IMR-90 (cell line): ENCODE measurements at places on chromosomes 3 and 15. TPM values are rescaled to one million over a fixed set of nuclear protein-coding genes. Genes with fewer than 3 reads are reported as not detected.

DNAH12 gene
- under 0.01 TPM in 2 replicates for total RNA-seq

ARNT2 gene
- total RNA-seq = 14.7 and 19.0 TPM in 2 replicates

MEGF11 gene
- total RNA-seq = not detected in 2 replicates

TMCO5A gene
- total RNA-seq = not detected in 2 replicates

CD96 gene
- 0.18 and 0.28 TPM in 2 replicates for total RNA-seq

SOX14 gene
- not detected in 2 replicates for total RNA-seq

CFAP100 gene
- not detected in 2 replicates for total RNA-seq

- no peaks in the 10 kb centered on the region for H3K27me3 ChIP-seq
- H3K4me1 ChIP-seq = peaks cover 4% of the 10 kb centered on the region; the same call in 1 of the 2 replicates
- H3K36me3 ChIP-seq = no peaks in the 10 kb centered on the region
- no peak overlapping the region for H3K27ac ChIP-seq
- no peak overlapping the region for H3K4me3 ChIP-seq
- no peak for DNase-seq
Measured at GRCh38 chr3:11539677-11540076, 104.0 kb downstream of the VGLL4 start.

DNA sequence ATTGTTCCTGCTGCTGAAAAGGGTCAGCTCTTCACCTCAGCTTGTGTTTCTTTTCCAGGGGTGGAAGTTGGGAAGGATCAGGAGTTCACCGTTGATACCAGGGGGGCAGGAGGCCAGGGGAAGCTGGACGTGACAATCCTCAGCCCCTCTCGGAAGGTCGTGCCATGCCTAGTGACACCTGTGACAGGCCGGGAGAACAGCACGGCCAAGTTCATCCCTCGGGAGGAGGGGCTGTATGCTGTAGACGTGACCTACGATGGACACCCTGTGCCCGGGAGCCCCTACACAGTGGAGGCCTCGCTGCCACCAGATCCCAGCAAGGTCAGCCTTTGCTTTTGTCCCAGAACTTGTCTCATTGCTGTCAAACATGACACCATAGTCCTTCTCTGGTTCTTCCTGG is 89.6 kb downstream of the DNASE1L3 start:
- H3K36me3 ChIP-seq = peaks cover 65% of the 10 kb centered on the region
- H3K4me3 ChIP-seq = no peak overlapping the region
- peaks cover 17% of the 10 kb centered on the region for H3K4me1 ChIP-seq
- DNase-seq = no peak
- H3K27me3 ChIP-seq = no peaks in the 10 kb centered on the region

DNA sequence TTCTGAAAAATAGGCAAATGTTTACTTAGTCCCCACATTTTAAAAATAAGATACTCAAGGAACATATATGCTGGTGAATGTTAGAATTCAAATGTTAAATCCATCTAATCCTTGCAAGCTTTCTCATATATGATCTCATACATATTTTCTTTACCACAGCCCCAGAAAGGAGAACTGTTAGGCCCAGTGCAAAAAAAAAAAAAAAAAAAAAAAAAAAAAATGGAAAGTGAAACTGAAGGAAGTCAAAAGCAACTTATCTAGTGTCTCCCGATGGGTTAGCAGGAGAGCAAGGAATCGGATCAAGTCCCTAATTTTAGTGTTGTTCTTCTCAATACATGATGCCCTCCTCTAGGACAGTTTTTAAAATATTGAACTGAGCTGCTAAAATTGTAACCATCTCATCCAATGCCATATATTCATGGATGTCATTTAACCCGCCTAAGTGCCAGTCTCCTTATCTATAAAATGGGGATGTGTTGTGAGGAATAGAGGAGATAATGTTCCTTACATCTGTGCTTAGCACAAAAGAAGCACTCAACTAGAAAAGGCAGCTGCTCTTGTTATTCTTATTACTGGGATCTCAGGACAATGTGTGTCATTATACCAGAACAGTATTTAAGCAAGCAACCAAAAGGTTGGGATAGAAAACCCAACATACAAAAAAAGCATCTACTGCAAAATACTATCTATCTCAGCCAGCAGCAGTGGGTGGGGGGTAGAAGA is 279.7 kb downstream of the MAGI1 start:
- H3K27ac ChIP-seq = no peak overlapping the region
- H3K36me3 ChIP-seq = no peaks in the 10 kb centered on the region
- peak overlapping the region; percentile 28; the same call in 1 of the 2 replicates for H3K4me3 ChIP-seq
- H3K4me1 ChIP-seq = peaks cover 4% of the 10 kb centered on the region
- H3K27me3 ChIP-seq = no peaks in the 10 kb centered on the region
- DNase-seq = peak; percentile 60

GRCh38 chr15:76203346-76204108 is 107.7 kb downstream of the ETFA start:
- no peak overlapping the region for H3K27ac ChIP-seq
- peaks cover 2% of the 10 kb centered on the region; the same call in 1 of the 2 replicates for H3K36me3 ChIP-seq
- DNase-seq = no peak

GRCh38 chr3:54353546-54353945 is 231.2 kb downstream of the CACNA2D3 start:
- no peaks in the 10 kb centered on the region for H3K27me3 ChIP-seq
- no peaks in the 10 kb centered on the region for H3K36me3 ChIP-seq
- H3K4me3 ChIP-seq = no peak overlapping the region
- no peak for DNase-seq

DNA sequence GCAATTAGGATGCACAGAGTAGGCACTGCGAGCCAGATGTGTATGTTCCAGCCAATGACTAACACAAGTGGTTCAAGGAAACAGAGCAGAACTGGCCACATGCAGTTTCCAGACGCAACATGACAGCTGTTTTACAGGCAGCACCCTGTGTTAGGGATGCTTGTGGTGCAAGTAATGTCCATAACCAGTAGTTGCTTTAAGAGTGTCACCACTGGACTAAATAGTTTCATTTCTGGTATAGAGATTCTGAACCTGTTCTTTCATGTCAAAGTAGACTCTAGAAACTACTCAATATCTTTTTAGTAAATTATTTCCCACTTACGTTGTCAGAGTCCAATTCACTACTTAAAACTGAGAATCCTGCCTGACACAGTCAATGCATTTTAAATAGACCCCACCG is 14.5 kb upstream of the LPP start:
- no peak overlapping the region for H3K4me3 ChIP-seq
- H3K27me3 ChIP-seq = no peaks in the 10 kb centered on the region
- no peak for DNase-seq
- H3K4me1 ChIP-seq = no peaks in the 10 kb centered on the region
- no peak overlapping the region for H3K27ac ChIP-seq

- H3K4me3 ChIP-seq = no peak overlapping the region
- H3K27ac ChIP-seq = no peak overlapping the region
- H3K27me3 ChIP-seq = peaks cover 49% of the 10 kb centered on the region
- peak; percentile 2 for DNase-seq
- H3K36me3 ChIP-seq = no peaks in the 10 kb centered on the region
- no peaks in the 10 kb centered on the region for H3K4me1 ChIP-seq
Measured at GRCh38 chr3:194206320-194206719, 70.4 kb downstream of the HES1 start.

GRCh38 chr15:78977091-78977571 is 32.3 kb upstream of the CTSH start:
- DNase-seq = no peak
- H3K27me3 ChIP-seq = no peaks in the 10 kb centered on the region; the same call in 1 of the 2 replicates
- no peaks in the 10 kb centered on the region for H3K4me1 ChIP-seq
- H3K27ac ChIP-seq = no peak overlapping the region

GRCh38 chr15:76678766-76679165 is 226.4 kb downstream of the SCAPER start:
- H3K27me3 ChIP-seq = no peaks in the 10 kb centered on the region
- no peak overlapping the region for H3K27ac ChIP-seq
- peaks cover 3% of the 10 kb centered on the region; the same call in 1 of the 2 replicates for H3K4me1 ChIP-seq
- DNase-seq = peak; percentile 60

- H3K36me3 ChIP-seq = no peaks in the 10 kb centered on the region
- H3K27ac ChIP-seq = no peak overlapping the region
- no peak overlapping the region for H3K4me3 ChIP-seq
- DNase-seq = no peak
- H3K4me1 ChIP-seq = no peaks in the 10 kb centered on the region
Measured at GRCh38 chr3:135851201-135852081, 114.1 kb upstream of the PPP2R3A start.

DNA sequence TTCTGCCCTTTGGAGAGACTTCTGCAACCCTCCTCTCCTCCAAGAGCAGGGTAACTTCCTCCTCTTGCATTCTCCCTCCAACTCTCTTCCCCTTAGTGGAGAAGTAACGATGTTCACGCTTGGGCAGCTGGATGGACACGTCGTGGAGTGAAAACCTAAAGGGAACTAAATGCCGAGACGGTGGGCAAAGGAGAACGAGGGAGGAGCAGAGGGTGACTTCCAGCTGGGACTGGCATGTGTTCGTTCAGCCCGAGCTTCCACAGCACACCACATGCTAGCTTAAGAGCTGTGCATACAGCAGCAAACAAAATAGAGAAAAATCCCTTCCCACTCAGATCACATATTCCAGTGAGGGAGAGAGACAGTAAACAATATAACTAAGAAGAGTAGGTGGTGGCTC is 179.8 kb downstream of the SLCO3A1 start:
- H3K27ac ChIP-seq = no peak overlapping the region
- DNase-seq = no peak
- H3K27me3 ChIP-seq = no peaks in the 10 kb centered on the region
- H3K4me3 ChIP-seq = no peak overlapping the region
- H3K36me3 ChIP-seq = no peaks in the 10 kb centered on the region
- no peaks in the 10 kb centered on the region; the same call in 1 of the 2 replicates for H3K4me1 ChIP-seq

- H3K36me3 ChIP-seq = peaks cover 39% of the 10 kb centered on the region
- no peak overlapping the region for H3K27ac ChIP-seq
- H3K4me1 ChIP-seq = peaks cover 5% of the 10 kb centered on the region
Measured at GRCh38 chr15:90603893-90604292, 74.2 kb downstream of the CRTC3 start.
